ENCODE measurements at places on chromosomes 1 and 21.

DNA sequence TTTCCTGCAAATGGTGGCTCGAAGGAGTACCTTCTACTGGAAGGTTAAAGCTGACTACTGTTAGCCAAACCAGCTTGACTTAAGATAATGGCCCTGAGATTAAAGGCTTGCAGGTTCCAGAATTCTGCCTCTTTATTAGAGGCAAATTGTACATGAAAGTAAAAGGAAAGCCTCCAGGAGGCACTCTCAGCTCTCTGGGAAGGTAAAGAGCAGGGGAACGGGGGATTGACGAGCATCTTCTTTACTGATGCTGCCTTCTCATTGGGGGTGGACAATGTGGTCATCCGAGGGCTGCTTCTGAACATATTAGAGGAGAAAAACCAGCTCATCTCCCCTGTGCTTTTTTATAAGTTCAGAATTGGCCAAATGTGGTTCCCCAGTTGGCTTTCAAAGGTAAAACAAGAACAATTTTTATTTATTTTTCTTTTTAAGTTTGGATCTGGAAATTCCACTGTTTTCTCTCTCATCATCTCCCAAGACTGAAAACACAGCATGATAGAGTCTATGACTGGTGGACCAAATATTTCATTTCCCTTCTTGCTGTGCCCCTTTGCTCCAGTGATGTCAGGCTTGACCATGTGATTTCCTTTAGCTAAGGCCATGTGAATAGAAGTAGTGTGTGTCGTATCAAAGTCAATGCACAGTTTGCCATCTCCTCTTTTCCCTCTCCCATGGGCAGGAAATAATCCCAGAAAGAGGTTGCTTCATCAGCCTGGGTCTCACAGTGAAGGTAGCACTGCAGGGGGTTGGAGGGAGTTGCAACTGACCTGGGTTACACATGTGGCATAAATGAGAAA, 292.7 kb downstream of the PRDM2 start:
- no peak for DNase-seq

DNA sequence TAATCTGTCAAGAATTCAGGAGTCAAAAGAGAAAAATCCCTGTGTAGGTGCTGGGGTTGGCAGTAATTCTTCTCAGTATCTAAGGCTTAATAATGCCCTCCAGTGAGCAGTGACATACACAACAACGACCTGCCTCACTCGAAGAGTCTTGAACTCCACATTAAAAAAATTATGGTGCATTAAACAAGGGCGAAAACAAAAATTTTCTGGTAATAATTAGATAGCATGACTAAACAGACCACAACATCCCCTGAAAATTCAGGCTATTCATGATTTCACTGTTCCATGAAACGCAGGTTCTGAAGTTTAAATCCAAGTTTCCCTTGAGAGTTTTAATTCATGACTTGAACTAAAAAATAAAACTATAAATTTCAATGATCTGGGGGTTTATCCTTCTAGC, 5.1 kb downstream of the SRSF4 start:
- no peak for DNase-seq

- peak; percentile 56 for DNase-seq
Measured at GRCh38 chr1:160672789-160673695, 26.2 kb upstream of the SLAMF1 start.

DNA sequence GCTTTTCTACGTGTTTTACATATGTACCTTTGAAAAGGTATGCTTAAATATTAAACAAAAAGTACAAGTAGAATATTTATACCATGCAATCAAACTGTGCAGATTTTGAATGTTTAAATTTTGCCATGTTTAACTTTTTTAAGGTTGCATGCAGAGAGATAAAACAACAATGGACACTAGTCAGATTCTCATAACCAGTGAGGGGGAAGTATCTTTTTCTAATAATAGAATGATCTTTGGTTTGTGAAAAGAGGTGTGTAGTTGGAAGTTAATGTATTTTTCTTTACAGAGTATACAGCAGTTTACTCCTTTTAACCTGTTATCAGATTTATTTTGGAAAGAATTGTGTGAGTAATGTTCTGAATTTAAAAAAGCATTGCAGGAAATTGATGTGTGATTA, 27.1 kb downstream of the POU2F1 start:
- no peak for DNase-seq

GRCh38 chr1:62689524-62689923, 1.3 kb upstream of the DOCK7 start:
- peak; percentile 36 for DNase-seq

DNA sequence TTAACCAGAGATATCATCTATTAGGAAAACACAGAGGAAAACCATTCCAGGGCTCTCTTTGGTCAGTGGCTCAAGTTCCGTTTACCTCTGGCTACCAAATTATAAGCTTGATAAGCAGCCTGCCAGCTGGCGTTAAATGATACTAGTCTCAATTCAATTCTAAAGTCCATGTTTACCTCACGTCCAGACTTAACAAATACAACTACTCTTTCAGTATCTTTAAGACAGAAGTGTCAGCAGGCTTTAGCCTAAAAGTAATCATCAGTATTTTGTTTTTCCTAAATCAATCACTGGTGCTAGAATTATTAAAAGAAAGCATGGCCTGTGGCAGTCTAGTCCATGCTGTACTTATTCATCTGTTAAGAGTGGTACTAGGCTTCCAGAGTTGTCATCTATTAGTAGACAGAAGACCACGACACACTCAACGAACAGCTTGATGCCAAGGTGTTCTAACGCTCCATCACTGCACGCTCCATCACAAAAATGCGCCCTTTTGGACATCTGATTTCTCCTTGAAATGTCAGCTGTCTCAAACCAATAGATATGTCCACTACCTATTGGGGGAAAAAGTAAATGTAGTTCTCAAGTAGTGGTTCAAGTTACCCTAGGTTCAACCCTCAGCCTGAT, 1.5 kb downstream of the IVNS1ABP start:
- DNase-seq, result peak; percentile 16

DNA sequence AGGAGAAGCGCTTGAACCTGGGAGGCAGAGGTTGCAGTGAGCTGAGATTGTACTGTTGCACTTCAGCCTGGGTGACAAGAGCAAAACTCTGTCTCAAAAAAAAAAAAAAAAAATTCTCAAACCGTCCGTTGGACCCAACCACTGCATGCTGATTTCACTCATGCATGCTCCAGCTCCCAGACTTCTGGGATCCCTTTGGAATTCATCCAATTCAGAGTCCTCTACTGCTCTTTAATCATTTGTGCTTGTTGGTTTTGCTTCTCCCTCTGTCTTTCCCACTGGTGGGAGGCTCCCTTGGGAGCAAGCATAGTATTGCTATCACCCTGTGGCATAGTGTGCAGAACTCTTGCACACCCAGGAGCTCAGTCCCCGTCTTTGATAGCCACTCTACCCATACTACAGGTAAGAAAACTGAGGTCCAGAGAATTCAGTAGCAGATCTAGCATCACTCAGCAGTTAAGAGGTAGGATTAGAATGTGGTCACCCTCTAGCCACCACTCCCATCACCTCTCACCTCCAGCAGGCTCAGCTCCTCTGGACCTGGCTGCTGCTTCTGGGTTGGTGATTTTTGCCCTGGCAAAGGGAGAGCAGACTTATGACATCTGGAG, 3.1 kb upstream of the LMNA start:
- DNase-seq, result no peak

GRCh38 chr1:46617833-46618232, 1.2 kb upstream of the MOB3C start:
- DNase-seq, result no peak

DNA sequence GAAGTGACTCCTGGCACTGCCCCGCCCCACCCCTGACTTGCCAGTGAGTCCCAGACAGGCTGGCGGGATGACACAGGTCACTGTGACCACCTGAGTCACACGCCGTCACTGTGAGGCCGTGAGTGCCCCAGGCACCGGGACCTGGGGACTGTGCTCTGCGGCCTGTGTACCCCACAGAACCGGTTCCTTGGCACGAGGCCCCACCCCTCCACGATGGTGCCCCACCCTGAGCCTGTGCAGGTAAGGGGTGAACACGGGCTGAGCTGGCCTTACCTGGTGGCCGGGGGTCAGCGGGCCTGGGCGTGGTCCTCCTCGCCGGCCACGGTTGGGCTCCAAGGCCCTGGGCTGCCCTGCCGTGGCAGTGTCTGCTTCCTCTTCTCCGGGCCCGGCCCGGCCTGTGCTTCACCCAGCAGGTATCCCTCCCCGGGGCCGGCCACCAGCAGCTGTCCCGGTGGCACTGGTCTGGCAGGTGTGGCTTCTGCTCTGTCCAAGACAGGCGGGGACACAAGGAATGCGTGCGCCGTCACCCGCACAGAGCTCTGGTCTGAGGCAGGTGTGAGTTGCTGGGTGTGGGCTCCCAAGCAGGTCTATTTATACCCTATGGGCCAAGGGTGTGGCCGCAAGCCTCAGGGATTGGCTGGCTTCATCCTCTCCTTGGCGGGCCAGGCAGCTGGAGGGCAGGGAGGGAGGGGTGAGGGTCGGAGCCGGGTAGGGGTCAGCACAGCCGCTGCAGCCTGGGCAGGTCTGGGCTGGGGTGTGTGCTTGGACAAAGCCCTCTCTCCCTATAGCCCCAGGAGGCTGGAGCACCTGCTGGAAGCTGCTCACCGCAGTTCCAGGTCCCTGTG, at the start of gene RNF223:
Gene RNF223 (minus strand): TSS at position 564 of the 845 bp plus-strand sequence. CDS start 1,740 bp downstream, outside the sequence.
- DNase-seq, result no peak

DNA sequence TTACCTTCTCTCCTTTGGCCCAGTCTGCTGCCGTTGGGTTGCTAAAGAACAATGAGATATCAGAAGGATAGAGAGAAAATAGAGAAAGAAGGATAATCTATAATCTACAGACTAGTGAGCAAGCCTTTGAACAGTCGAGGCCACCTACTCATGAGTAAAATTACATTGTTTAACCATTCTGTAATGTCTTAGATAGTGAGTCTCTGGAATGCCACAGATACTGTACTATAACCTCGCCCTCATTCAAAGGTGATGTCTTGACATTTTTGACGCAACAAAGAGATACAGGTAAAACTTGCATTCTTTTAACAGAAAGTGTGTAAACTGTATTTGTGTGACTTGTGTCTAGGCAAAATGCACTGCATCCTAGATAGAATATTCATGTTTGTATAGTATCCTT, 77.9 kb downstream of the LAMC1 start:
- no peak for DNase-seq

- DNase-seq, result no peak
Measured at GRCh38 chr1:12485231-12486058, 132.6 kb downstream of the DHRS3 start.

GRCh38 chr1:93993731-93994130, 84.5 kb upstream of the GCLM start:
- DNase-seq, result no peak

DNA sequence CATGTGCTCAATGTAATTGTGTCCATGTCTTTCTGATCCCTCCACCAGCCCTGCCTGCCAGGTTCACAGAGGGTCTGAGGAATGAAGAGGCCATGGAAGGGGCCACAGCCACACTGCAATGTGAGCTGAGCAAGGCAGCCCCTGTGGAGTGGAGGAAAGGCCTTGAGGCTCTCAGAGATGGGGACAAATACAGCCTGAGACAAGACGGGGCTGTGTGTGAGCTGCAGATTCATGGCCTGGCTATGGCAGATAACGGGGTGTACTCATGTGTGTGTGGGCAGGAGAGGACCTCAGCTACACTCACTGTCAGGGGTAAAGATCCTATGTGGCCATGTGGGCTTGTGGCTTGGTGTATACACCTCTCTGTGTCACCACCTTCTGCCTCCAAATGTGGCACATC, 91.4 kb downstream of the OBSCN start:
- no peak for DNase-seq

DNA sequence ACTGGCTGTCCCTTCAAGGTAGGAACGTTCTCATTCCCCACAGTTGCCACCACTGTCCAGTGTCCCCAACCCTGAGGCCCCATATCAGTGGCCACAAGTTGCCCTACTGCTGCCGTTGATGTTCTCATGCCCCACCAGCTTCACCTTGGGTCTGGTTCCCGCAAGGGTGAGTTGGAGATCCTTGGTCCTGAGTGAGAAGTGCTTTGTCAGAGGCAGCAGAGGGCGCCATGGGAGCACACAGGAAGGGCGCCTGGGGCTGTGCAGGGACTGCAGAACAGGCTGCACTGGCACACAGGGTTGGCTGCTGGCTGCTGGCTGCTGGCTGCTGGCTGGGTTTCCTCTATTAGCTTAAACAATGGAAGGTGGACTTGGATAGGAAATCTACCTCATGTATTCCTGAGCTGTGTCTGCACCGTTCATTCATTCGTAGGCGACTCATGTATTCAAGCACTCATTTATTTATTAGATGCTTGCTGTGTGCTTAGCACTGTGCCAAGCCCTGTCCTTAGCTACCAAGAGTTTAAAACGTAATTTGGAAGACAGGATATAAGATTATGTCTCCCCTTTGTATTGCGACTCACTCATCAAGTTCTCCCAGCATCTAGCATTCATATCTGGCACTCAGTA, 2.1 kb upstream of the S100A9 start:
- DNase-seq, result peak; percentile 61

- DNase-seq, result no peak
Measured at GRCh38 chr1:158924677-158925076, 6.7 kb upstream of the PYHIN1 start.

DNA sequence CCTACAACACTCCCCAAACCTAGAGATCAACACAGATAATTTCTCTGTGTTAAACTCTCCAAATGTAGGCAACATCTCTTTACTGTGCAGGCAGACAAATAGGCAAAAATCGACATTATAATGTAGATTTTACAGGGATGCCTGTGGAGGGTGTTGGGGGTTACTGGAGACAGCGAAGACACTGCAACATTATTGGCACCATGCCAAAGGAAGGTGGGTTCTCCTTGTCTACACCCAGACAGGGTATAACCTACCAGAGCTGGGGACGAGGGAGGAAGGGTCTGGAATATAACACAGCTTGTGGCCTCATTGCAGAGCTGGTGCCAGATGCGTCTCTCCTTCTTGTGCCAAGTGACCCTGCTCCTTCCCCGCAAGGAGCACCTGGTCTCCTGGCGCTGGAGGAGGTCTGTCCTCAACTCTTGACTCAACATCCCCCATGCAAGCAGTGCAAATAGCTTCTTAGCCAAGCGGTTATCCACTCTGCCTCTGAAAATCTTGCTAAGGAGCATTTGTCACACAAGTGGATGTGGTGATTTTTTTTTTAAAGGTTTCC, 404.0 kb downstream of the PRDM2 start:
- DNase-seq, result no peak

GRCh38 chr1:14003552-14003951, 303.6 kb downstream of the PRDM2 start:
- DNase-seq, result no peak
